ENCODE measurements at places on chromosomes 13 and 19. TPM values are rescaled to one million over a fixed set of nuclear protein-coding genes. Genes with fewer than 3 reads are reported as not detected.

The DIAPH3 gene
- total RNA-seq, result 22.8 TPM

The SRRM5 gene
- total RNA-seq, result not detected

The RFXAP gene
- 4.4 TPM for total RNA-seq

The KCNRG gene
- total RNA-seq, result 2.5 TPM

The HSH2D gene
- 21.4 TPM for total RNA-seq

The ZNF534 gene
- total RNA-seq, result not detected

DNA sequence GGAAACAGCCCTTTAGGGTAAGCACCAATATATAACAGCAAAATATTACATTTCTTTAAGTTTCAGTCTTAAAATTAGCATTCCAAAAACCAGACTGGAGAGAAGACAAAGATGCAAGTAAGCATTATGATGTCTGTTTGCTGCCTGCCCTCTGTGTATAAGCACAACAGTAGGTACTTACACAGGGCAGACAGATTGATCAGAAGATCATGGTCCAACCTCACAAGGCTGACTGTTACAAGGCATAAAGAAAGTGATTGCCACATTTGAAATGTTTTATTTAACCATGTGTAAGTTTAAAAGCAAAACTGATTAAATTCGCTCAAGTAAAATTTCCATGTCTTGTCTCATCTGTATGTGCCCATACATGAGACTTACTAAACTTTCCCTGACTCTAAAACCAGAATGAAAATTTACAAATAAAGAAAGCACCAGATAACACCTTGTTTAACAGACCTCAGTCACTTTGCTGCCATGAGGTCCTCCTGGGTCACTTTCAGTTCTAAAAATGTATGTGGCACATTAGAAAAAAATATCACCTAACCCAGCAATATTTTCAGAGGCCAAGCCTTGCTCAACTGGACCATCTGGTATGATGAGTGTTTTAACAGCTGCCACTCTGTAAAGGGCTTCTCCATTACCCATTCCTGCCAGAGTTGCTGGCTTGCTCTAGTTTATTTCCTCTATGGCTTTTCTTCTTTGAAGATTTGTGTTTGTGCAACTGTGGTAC, 297.0 kb downstream of the RBM26 start:
- no peak for DNase-seq

GRCh38 chr13:43537124-43537523, 249.6 kb downstream of the ENOX1 start:
- no peak for DNase-seq

DNA sequence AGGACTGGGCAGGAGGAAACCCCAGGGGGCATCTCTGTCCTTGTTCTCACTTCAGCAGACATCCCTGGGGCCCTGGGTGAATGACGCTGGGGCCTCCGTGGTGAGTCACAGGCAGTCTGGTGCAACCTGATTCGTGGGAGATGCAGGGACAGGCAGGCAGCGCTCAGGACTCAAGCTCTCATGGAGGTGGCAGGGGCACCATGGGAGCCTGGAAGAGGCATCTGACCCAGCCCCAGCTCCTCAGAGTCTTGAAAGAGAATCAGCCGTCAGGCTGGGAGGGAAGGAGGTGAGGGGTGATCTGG, 14.0 kb upstream of the PTOV1 start:
- no peak for DNase-seq

- no peak for DNase-seq
Measured at GRCh38 chr19:41903193-41903953, 20.4 kb downstream of the ARHGEF1 start.

GRCh38 chr19:16516381-16516780, 20.2 kb downstream of the C19orf44 start:
- no peak for DNase-seq

DNA sequence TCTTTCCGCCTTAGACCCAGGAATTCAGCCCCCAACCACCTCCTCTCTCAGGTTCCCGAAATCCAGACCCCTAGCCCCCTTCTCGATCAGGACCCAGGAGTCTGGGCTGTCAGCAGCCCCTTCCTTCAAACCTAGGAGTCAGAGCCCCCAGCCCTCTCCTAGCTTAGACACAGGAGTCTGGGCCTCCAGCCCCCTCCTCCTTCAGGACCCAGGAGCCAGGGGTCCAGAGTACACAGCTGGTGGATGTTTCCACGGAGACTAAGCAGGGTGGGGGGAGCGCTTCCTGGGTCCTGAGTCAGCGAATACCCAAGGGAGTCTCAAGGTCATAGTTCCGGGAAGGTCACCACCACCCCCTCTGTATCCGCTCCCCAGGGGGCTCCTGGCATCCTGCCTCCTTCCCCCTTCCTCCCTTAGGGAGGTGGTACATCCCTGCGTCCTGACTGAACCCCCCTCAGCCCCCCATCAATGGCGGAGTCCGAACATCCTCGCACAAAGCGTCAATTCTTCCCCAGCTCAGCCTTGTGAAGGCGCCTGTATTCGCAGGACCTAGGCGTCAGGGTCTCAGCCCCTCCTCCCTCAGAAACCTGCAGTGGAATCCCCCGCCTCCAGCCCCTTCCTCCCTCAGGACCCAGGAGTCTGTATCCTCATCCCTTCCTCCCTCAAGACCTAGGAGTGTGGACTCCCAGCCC, 4.6 kb downstream of the CADM4 start:
- no peak for DNase-seq

GRCh38 chr13:51396352-51396751, 56.5 kb downstream of the INTS6 start:
- no peak for DNase-seq

GRCh38 chr19:39428283-39429112, 7.3 kb downstream of the RPS16 start:
- DNase-seq, result no peak

DNA sequence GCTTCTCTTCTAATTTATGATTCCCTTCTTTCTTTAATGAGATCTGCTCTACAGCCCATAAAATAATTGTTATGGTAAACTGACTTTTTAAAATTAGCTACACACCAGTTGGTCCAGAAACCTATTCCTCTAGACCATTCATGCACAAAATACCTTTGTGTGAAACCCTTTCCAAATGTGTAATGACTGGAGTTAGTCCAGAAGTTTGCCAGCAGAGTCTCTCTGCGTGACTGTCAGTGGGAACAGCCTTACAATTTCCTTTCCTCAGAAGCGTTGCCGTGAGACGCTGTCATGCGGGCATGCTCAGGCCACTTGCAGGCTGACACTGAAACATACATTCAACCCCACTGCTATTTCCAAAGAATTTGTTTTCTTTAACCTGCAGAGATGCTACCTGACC, 965.2 kb downstream of the PCDH9 start:
- no peak for DNase-seq

All from HCT116 (cell line).